Head of caudate nucleus (tissue), 42 donors: ENCODE measurements at places on chromosomes 3 and 15.

- no peak for DNase-seq
Measured at GRCh38 chr3:71456826-71457225, 126.7 kb downstream of the FOXP1 start.

DNA sequence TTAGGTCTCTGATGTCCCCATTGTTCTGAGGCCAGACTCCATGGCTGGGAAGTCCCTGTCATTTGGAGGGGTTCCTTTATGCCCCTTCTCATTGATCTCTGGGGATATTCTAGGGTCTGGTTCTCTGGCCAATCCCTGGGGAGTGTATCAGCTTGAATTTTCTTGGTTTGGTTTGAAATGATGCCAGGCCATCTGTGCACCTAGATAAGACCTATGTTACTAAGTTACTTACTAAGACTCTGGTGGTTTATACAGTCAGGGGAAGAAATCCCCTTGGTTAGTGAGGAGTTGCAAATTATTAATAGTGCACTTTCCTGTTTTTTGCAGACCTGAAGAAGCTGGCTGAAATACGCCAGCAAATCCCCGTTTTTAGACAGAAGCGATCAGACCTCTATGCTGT, 20.3 kb downstream of the NIT2 start:
- no peak for DNase-seq

DNA sequence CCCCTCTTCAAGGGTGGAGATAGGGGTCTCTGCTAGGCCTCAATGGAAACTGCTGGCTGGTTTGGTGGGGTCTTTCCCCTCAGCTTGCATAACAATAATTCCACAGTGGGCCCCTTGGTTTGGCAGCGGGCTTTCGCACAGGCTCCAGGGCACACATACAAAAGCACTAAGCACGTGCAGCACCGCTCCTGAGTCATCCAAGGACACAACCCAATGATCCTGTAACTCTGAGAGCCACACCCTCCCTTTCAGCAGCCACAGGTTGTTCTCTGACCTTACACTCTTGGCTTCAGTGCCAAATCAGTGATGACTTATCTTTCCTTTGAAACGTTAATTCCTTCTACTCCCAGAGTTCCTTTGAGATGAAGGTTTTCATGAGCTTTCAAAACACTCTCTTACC, 41.7 kb downstream of the DAPK2 start:
- no peak for DNase-seq

GRCh38 chr3:194307849-194308248, 43.3 kb downstream of the CPN2 start:
- DNase-seq: no peak

GRCh38 chr3:21825684-21826083, 74.7 kb upstream of the ZNF385D start:
- DNase-seq: no peak

DNA sequence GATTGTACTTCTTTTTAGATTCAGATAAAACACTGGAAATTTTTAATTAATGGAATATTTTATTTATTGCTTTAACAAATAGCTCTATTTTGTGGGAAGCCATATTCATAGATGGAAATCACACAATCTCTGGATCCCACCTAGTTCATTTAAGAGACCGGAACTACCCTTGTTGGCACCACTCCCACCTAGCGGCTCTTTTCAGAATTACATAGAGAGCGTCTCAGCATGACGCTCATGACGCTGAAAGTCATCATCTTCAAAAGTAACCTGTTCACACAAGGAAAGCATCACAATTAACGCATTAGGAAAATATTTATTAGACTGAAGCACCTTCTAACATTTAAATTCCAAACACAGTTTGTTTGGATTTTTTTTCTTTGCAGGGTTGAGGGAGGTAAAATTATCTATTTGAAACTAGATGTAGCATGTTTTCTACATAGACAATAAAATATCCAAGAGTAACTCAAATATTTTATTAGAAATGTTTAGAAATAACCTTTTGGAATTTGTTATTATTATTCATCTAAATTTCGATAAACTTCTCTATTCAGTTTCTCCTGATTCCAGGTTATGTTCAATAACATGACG, 214.9 kb upstream of the ARRDC4 start:
- DNase-seq: no peak

- no peak for DNase-seq
Measured at GRCh38 chr3:151995091-151995490, 121.6 kb downstream of the SUCNR1 start.

DNA sequence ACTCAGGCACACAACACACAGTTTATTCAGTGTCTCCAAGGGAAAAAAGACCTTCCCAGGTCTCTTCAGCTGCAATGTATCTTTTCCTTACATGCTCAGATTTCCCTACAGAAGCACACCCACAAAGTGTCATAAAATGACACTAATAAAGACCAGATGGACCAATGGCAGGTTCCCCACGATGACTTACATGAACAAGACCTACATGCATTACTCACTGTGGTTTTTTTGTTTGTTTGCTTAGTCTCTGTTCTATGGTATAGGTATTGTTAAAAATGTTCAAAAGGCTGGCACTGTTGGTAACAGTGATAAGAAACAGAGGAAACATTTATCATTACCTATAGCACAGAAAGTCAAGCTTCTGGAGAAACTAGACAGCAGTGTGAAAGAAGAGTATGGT, 318.2 kb upstream of the TMCO5A start:
- no peak for DNase-seq

- DNase-seq: no peak
Measured at GRCh38 chr3:173739726-173740125, 342.2 kb downstream of the NLGN1 start.

- no peak for DNase-seq
Measured at GRCh38 chr15:42879443-42879842, 41.1 kb downstream of the TTBK2 start.

- no peak for DNase-seq
Measured at GRCh38 chr3:111811811-111812210, 47.3 kb upstream of the PHLDB2 start.

GRCh38 chr15:28974142-28974541, 88.4 kb downstream of the APBA2 start:
- no peak for DNase-seq

DNA sequence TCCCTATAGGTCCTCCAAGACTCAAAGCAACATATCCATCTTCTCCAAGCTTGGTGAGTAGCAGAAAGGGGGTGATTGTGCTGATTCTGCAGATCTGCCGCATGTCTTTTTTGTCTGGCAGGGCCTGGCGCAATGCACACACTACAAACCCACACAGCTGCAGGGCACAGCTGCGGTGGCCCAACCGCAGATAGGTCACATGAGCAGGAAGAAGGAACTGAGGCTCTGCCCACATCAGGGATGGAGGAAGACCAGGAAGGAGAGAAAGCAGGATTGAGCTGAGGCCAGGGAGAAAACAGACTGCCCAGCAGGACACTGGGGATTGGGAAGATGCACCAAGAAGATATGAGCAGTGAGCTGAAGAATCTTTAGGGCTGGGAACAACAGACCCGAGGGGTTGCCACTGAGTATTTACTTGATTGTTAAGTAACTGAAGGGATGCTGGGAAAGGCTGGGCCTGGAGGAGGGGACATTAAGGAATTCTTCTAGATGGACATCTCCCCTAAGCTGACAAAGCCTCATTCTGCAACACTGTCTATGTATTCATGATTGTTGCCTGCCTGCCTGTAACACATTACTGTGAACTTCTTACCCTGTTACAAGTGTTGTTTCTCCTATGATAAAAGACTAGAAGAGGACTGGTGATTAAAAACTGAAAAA, 126.7 kb downstream of the MYLK start:
- DNase-seq: peak; percentile 74

DNA sequence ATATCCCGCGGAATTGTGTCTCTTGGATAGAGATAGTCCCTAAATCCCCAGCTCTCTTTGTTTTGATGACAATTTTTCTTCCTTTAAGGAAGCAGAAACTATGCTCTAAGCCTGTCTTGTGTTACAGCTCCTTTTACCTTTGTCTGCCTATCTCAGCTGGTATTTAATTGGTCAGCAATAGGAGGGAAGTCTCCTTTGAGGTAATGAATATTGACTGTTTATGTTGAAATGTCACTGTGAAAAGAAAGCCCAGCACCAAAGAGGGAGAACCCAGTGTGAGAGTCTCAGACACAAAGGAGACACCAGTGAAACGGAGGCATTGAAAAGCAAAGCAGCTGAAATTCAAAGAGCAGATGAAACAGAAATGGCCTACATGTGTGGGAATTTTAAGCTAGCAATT, 372.6 kb downstream of the NR2F2 start:
- DNase-seq: no peak

GRCh38 chr3:159922861-159923312, 65.7 kb upstream of the IL12A start:
- no peak for DNase-seq

DNA sequence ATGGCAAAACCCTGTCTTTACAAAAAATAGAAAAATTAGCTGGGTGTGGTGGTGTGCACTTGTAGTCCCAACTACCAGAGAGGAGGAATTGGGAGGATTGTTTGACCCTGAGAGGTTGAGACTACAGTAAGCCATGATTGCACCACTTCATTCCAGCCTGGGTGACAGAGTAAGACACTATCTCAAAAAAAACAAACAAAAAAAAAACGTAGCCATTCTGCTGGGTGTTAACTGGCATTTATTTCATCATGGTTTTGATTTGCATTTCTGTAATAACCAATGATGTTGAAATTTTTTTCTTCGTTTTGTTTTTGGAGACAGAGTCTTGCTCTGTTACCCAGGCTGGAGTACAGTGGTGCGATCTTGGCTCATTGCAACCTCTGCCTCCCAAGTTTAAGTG, 63.3 kb downstream of the RPLP1 start:
- DNase-seq: no peak

- peak; percentile 75 for DNase-seq
Measured at GRCh38 chr15:42650208-42651066, 75.0 kb downstream of the STARD9 start.

GRCh38 chr3:24096695-24097290, 151.7 kb downstream of the NR1D2 start:
- no peak for DNase-seq

DNA sequence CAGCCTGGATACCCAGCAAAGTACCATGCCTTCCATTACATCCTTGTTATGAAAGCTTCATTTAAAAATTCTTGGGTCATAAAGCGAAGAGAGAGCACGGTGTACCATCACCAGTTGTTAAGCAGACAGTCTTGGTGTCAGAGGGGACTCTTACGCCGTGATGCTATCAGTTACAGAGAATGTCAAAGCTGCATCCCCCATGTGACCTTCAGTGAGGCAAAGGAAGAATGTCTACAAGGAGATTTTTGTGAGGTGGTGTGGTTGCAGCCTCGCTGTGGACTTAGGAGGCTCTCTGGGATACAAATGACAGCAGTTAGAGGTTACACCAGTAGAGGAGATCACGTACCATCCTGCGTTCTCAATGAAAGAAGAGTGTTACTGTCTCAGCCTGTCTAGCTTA, 278.3 kb downstream of the FEZF2 start:
- DNase-seq: no peak

GRCh38 chr3:13195374-13195773, 122.1 kb upstream of the IQSEC1 start:
- no peak for DNase-seq

DNA sequence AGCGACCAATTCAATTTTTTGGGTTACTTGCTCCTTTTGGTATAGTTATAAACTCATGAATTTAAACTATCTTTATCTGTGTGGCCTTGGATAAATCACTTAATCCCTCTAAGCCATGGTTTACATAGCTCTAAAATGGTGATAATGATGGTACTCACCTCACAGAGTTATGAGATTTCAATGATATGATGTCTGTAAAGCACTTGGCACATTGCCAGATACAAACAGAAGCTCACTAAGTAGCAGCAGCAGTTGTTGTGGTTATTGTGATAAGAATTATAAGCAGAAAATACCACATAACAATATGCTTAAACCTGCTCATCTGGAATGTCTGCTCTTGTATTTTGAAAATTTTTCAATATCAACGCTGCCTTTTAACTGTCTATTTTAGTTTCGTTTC, 185.1 kb upstream of the SNTN start:
- DNase-seq: no peak

- DNase-seq: no peak
Measured at GRCh38 chr3:174247687-174248152, 611.4 kb upstream of the NAALADL2 start.

DNA sequence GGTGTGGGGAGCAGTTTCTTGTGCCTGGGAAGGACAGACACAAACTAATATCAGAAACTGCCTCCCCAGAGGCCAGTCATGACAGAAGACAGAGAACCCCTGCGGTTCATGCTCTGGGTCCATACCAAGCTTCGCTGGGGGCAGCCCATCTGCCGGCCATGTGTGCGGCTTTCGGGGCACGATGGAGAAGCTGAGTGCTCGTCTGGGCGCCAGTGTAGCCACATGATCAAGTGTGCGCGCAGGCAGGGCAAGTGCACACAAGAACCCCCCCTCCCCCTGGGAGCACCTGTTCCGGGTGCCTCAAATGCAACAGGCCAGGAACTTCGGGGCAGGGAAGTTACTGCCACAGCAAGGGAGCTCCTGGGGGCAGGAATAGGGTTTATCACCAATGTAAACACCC, 1.8 kb downstream of the ADAMTS17 start:
- DNase-seq: no peak

DNA sequence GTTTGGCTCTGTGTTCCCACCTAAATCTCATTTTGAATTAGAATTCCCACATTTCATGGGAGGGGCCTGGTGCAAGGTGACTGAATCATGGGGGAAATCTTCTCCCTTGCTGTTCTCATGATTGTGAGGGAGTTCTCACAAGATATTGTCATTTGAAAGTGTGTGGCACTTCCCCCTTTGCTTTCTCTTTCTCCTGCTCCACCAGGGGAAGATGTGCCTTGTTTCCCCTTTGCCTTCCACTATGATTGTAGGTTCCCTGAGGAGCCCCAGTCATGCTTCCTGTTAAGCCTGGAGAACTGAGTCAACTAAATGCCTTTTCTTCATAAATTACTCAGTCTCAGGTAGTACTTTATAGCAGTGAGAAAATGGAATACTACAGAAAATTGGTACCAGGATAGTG, 157.2 kb upstream of the TPRG1 start:
- no peak for DNase-seq

DNA sequence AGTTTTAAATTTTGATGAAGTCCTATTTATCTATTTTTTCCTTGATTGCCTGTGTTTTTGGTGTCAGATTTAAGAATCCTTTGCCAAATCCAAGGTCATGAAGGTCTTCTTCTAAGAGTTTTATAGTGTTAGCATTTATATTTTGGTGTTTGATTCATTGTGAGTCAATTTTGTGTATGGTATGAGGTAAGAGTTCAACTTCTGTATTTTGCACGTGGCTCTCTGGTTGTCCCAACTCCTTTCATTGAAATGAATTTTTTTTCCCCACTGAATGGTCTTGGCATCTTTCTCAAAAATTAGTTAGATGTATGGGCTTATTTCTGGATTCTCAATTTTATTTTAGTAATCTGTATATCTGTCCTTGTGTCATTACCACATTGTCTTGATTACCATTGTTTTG, 57.1 kb upstream of the STRIT1 start:
- no peak for DNase-seq

- peak; percentile 38 for DNase-seq
Measured at GRCh38 chr3:9399746-9400145, 2.3 kb downstream of the SETD5 start.

- DNase-seq: peak; percentile 29
Measured at GRCh38 chr15:80160570-80161156, 7.9 kb downstream of the FAH start.
